ENCODE measurements at places on chromosomes 1 and 21.

DNA sequence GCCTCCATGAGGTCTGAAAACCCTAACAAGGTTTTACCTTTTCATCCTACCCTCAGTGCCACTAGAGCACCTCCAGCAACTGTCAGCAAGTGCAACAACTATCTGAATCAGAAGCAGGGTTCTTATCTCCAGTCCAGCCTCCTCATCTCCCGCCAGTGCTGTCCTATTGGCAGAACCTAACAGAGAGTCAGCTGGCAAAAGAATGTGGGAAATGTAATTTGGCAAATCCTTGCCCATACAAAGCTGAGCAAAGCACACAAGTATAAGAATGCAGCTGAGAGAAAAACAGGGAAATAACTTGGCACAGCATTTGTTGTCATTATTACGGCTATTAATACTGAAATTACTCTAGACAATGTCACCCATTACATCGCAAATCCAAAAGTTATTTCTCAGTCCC, 124.2 kb downstream of the ATP6V1G3 start:
- DNase-seq = no peak

DNA sequence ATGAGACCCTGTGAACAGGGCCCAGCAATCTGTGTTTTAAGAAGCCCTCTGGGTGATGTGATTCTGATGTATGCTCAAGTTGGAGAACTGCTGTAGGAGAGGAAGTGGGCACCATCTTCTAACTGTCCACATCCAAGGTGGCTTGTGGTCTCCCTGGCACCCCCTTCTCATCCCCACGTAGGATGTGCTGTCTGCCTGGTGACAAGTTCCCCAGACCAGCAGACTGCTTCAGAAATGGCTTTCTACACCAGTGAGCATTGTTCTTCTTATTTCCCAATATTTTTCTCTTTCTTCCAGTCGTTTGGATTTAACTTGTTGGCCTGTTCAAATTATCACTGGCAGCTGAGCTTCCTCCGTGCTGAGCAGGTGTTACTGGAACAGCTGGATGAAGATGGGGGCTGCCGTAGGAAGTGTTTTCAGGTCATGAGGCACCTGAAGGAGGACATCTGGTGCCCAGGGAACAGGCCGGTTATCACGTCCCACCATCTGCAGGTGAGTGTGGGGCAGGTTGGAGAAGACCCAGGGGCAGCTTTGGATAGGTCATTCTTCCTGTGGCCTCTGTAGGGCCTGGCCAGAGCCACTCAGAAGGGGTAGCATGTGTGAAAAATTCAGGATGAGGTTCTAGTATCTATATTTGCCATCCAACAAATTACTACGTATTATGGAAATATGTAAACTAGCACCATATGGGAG, 16.8 kb downstream of the MAB21L3 start:
- no peak for DNase-seq

DNA sequence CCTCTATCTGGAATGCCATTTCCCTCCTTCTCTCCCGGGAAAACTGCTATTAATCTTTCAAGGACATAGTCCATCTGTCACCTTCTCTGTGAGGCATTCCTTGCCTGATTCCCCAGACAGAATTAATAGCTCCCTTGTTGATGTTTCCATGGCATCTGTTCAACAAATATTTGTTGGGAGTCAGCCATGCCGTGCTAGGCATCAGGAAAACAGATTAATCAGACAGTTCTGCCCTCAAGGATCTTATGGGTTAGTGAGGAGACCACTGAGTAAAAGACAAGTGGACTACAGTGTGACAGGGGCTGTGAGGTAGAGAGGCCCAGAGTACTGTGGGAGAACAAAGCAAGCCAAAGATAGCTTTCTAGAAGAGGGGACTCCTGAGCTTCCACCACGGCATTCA, 11.4 kb upstream of the MAGOH start:
- no peak for DNase-seq

- no peak for DNase-seq
Observed at GRCh38 chr1:87334351-87335174, 5.9 kb downstream of the LMO4 start.

DNA sequence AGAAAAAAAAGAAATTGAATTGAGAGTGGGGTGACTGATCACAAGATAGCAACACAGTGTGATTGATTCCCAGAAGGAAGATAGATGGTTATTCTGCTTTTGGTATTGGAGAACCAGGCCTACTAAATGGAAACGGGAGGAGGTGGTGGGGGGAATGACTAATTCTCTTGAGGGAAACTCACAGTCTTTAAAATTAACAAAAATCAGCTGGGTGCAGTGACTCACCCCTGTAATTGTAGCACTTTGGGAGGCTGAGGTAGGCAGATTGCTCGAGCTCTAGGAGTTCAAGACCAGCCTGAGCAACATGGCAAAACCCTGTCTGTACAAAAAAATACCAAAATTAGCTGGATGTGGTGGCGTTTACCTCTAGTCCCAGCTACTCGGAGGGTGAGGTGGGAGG, 134.6 kb upstream of the PDE4B start:
- DNase-seq = no peak

GRCh38 chr21:45330851-45331261, 43.2 kb upstream of the POFUT2 start:
- no peak for DNase-seq

GRCh38 chr1:48610628-48611542, 138.9 kb upstream of the SPATA6 start:
- no peak for DNase-seq

- no peak for DNase-seq
Observed at GRCh38 chr1:91511386-91511785, 10.7 kb downstream of the CDC7 start.

- DNase-seq = no peak
Observed at GRCh38 chr1:54069791-54070170, 16.4 kb downstream of the TCEANC2 start.

DNA sequence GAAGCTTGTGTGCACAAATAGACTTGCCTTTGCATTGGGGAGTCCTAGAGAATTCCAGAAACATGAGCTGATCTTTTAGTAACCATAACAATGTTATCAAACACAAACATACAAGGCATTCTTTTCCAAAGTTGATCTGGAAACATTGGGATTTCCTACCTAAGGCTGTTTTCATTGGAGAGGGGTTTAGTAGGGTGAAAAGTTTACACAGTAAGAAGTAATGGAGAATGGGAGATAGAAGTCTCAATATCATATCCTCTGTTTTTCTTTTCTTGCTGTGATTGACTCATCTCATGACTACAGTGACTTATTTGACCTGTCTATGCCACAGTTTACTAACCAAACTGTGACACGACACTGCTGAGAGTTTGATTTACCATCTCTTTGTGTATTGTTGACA, 65.6 kb upstream of the PLA2G4A start:
- no peak for DNase-seq

- no peak for DNase-seq
Observed at GRCh38 chr1:50959303-50959912, 659 bp downstream of the FAF1 start.

GRCh38 chr1:153292740-153293479, 19.8 kb downstream of the PGLYRP3 start:
- no peak for DNase-seq

DNA sequence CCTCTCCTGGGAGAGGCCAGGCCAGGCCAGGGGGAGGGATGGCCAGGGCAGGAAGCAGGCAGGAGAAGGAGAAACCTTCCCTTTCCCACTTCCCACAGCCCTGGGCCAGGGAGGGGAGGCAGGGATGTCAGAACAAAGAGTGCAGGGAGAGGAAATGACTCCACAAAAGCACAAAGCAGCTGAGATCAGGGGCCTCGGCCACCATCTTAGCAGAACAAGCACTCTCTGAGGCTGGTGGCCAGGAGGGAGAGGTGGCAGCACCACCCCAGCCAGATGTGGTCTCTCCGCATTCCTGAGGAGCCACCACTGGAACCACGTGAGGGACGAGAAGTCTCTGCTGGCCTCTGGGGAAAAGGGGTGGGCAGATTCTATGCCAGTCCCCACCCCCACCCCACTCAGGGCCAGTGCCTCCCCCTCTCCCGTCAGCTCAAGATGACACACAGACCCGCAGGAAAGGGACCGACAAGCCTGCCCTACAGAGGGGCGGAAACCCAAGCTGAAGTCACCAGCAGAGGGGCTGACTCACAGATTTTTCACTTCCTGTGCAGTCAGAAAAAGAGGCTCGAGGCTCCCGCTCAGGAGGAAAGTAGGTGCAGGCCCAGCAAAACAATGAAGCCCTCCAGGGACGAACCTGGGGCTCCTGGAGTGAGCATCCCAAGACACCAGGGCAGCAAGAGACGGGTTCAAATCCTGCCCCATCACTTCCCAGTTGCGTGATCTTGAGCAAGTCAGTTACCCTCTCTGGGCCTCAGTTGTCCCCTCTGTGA, 24.1 kb upstream of the ALDH4A1 start:
- peak; percentile 73 for DNase-seq

DNA sequence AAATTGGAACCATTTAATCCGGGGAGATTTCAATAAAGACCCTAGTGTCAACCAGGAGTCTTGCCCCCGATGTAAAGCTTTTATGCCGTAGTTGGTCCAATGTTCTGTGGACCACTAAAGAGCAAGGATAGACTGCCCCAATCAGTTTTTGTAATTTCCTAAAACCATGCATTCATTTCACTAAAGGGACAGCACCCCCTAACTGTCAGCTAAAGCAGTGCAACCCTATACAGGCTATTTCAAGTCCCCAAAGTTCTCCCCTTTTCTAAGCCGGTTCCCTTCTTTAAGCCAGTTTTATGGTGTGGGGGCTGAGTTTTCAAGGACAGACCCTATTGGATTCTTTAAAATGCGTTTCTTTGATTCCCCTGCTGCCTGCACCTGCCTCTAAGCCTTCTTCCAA, 12.7 kb upstream of the PDPN start:
- no peak for DNase-seq

All from activated T-helper 1 cell treated with anti-CD3 and anti-CD28 coated beads, Interleukin-2, amount 50 U/mL, for 16 hours (primary cell).